ENCODE measurements at places on chromosomes 6 and 20.

- no peak for DNase-seq
Measured at GRCh38 chr6:151702851-151703658, 104.4 kb upstream of the ESR1 start.

- peak; percentile 31 for DNase-seq
Measured at GRCh38 chr6:159716247-159717096, 10.8 kb upstream of the WTAP start.

DNA sequence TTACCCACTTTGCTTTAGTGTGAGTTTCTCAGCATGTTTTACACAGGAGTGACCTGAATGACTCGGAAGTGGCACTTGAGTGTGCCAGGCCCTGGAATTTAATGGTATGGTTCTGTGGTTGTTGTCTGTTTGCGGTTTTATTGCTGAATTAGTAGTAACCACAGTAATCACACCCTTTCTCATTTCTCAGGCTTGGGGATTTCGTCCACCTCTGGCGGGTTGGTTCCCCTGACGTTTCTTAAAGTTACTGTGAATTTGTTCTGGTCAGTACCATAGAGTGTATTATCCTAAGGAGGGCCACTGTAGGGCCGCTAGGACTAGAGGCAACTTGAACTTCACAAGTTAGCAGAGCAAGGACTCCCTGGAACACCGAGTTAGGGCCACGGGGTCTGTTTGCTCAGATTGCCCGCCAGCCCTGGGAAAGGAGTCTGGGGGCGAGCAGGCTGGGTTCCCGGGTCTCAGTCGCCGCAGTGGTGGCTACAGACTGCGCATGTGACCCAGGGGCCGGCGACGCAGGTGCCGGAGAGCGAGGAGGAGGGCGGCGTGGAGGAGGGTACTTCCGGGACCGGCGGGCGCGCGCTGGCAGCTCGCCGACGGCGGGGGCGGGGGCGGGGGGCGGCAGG is 546 bp upstream of the KLHL32 start:
- DNase-seq = no peak

GRCh38 chr20:5191829-5192569 is 65.2 kb downstream of the CDS2 start:
- peak; percentile 69 for DNase-seq

DNA sequence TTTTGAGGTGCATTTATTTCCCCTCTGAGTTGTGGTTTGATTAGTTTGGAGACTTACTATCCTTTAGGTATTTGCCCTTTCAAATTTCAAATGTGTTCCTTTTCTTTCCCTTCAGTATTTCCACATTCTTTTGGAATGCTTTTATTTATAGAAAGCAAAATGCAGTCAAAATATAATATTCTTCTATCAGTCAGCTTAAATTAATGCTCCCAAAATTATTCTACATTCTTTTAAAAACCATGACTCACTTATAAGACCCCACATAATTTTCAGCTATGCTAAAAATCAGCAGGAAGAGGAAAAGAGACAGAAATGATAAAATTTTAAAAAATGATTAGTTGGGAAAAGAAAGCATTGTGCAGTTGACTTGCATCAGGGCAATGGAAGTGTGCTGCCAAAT is 180.0 kb upstream of the SMLR1 start:
- DNase-seq = no peak

DNA sequence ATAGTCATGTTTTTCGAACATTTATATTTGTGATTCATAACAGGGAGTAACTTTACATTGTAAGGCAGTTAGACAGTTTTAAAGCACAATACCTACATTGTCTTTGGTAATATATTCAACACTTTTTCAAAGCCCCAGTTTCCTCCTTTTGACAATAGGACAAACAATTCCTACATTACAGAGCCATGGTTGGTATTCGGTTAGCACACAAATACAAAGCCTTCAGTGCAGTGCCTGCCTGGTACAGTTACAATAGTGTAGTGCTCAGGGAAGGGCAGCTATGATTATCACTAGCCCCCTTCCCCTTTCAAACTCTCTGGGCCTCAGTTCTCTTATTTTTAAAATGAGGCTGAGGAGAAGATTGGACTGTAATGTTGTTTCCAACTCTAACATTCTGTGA is 207.8 kb downstream of the TPBG start:
- no peak for DNase-seq

- DNase-seq = no peak
Measured at GRCh38 chr20:42938441-42939205, 251.1 kb downstream of the PTPRT start.

GRCh38 chr6:136171231-136171630 is 78.9 kb downstream of the MTFR2 start:
- no peak for DNase-seq

- no peak for DNase-seq
Measured at GRCh38 chr6:76043690-76044089, 28.8 kb downstream of the IMPG1 start.

DNA sequence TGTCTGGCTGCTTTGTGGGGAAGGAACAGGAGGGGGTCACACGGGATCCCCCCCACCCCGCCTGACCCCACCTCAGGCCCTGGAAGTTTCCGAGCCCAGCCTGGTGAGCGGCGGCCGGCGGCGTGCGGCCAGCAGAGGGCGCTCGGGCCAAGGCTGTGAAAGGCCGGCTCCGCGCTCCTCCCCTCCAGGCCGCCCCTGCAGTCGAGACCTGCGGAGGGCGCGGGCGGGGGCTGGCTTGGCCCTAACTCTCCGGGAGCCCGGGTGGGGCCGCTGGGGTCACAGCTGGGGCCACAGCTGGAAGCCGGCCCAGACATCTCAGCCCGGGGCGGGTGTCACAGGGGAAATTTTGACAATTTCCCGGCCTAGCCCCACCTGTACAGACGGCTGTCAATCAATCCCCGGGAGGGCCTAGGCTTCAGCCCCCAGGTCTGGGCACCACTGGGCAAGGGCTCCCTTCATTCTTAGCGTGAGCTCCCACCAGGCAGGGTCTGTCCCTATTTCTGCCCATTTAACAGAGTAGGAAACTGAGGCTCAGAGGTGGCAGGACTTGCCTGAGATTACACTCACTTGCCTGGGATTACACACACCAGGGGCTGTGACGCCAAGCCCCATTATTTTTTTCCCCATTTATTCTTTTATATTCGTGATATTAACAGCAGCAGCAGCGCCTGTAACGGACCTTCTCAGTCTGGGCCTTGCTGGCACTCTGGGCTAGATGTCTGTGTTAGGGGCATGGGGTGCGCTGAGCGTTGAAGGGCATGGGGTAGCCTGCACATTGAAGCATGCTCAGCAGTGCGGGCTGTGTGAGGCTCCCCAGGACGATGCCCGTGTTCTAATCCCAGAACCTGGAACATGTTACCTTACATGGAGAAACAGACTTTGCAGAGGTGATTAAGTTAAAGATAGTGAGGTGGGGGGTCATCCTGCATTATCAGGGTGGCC is 23.0 kb downstream of the ZBP1 start:
- DNase-seq = peak; percentile 39
